Breast epithelium (tissue), 4 donors: ENCODE measurements at places on chromosomes 6 and 20. TPM values are rescaled to one million over a fixed set of nuclear protein-coding genes. Genes with fewer than 3 reads are reported as not detected.

DNA sequence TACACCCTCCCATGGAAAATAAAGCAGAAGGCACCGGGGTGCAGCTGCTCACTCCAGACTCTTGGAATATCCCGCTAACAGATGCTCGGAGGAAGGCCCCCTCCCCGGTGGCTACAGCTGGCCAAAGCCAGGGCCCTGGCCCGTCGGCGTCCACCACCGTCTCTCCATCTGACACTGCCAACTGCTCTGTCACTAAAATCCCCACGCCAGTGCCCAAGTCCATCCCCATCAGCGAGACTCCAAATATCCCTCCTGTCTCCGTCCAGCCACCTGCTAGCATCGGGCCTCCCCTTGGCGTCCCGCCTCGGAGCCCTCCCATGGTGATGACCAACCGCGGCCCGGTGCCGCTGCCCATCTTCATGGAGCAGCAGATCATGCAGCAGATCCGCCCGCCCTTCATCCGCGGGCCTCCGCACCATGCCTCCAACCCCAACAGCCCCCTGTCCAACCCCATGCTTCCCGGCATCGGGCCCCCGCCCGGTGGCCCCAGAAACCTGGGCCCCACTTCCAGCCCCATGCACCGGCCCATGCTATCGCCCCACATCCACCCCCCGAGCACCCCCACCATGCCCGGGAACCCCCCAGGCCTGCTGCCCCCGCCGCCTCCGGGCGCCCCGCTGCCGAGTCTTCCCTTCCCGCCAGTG is 143.9 kb downstream of the SOBP start:
- H3K27me3 ChIP-seq: peaks cover 2% of the 10 kb centered on the region
- no peak for DNase-seq

CD83 gene
- 18.4 TPM for total RNA-seq

DNA sequence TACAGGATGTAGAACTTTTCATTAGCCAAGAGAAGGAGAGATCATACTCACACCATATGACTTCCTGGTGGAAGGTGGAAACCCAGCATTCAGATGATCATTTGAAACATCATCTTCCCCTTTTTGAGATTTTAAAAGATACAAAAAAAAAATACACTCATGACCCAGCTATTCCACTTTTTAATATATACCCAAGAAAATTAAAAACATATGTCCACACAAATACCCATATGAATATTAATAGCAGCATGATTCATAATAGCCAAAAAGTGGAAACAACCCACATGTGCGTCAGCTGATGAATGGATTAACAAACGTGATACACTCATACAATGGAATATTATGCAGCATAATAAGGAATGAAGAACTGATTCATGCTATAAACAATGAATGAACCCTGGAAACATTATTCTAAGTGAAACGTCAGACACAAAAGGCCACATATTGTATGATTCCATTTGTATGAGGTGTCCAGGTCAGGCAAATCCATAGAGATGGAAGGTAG is 130.0 kb upstream of the SGK1 start:
- no peaks in the 10 kb centered on the region for H3K36me3 ChIP-seq
- H3K27me3 ChIP-seq: no peaks in the 10 kb centered on the region

DNA sequence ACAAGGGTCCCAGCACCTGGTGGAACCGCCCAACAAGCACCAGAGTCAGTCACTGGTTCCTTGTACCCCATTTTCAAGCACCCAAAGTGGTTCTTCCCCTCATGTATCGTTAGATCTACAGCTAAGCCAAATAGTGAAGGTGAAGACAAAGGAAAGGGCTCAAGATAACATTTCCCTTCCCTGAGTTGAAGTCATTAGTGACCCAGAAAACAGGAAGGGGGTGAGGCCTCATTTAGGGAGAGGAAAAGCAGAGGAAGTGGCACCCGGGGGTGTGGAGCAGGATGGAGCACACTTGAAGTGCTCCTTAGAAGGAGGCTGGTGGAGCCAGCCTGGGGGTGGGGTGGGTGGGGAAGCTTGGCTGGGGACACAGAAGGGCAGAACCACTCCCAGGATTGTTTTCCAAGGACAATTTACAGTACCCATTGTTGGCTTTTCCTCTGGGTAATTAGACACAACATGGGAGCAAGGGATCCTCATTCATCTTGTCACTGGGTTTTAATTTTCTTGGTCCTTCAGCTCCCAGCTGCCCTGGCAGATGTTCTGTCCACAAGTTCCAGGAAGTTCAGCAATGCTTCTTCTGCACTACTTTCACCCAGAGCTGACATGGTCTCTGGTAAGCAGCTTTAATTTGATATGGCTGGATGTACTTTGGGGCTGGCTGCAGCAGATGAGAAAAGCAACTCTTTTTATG is 73.3 kb upstream of the CD93 start:
- H3K27ac ChIP-seq: peak overlapping the region; percentile 10

TFAP2C gene
- total RNA-seq: 24.9 TPM

NTSR1 gene
- total RNA-seq: under 0.01 TPM

- H3K36me3 ChIP-seq: no peaks in the 10 kb centered on the region
- H3K4me1 ChIP-seq: no peaks in the 10 kb centered on the region
- no peaks in the 10 kb centered on the region for H3K27me3 ChIP-seq
- H3K27ac ChIP-seq: no peak overlapping the region
Observed at GRCh38 chr20:20204256-20204655, 151.9 kb downstream of the CFAP61 start.
